Camera-type eye (tissue), 1 donor: ENCODE measurements at places on chromosomes 5 and 9. TPM values are rescaled to one million over a fixed set of nuclear protein-coding genes. Genes with fewer than 3 reads are reported as not detected.

Gene LCN12
- 2.9 TPM for total RNA-seq

Gene BRIX1
- total RNA-seq: 27.3 TPM

Gene CD14
- 22.0 TPM for total RNA-seq

Gene WNT8A
- total RNA-seq: not detected

Gene FNBP1
- total RNA-seq: 62.3 TPM

Gene FAM174A
- total RNA-seq: 29.2 TPM

Gene SPATA31A3
- total RNA-seq: not detected

Gene BTNL8
- total RNA-seq: not detected
